Left kidney (tissue), 8 donors: ENCODE measurements at places on chromosomes 13 and 19. TPM values are rescaled to one million over a fixed set of nuclear protein-coding genes. Genes with fewer than 3 reads are reported as not detected.
A peak's percentile ranks its signal among the peaks of the same experiment; 100 is the strongest.

GRCh38 chr13:71368336-71368735 lies 498.7 kb downstream of the DACH1 start:
- DNase-seq: no peak

- no peak for DNase-seq
These were observed 85.8 kb upstream of the UBL3 start for GRCh38 chr13:29936051-29936813.

PDX1 gene
- not detected for polyA plus RNA-seq

DNA sequence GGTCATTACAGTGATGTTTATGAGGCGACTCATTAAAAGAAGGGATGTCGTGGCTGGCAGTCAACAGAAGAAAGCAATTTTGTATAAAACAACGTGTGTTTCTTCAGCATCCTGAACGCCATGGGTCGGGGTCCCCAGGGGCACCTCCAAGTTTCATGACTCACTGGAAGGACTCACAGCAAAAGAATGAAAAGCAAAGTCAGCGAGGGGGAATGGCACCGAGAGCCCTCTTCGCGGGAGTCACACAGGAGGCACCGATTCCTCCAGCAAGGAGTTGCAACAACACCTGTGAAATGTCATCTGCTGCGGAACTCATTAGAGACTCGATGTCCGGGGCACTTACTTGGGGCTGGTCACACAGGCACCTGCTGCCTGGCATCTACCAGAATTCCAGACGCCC lies 130.7 kb upstream of the PEG3 start:
- DNase-seq: no peak

DNA sequence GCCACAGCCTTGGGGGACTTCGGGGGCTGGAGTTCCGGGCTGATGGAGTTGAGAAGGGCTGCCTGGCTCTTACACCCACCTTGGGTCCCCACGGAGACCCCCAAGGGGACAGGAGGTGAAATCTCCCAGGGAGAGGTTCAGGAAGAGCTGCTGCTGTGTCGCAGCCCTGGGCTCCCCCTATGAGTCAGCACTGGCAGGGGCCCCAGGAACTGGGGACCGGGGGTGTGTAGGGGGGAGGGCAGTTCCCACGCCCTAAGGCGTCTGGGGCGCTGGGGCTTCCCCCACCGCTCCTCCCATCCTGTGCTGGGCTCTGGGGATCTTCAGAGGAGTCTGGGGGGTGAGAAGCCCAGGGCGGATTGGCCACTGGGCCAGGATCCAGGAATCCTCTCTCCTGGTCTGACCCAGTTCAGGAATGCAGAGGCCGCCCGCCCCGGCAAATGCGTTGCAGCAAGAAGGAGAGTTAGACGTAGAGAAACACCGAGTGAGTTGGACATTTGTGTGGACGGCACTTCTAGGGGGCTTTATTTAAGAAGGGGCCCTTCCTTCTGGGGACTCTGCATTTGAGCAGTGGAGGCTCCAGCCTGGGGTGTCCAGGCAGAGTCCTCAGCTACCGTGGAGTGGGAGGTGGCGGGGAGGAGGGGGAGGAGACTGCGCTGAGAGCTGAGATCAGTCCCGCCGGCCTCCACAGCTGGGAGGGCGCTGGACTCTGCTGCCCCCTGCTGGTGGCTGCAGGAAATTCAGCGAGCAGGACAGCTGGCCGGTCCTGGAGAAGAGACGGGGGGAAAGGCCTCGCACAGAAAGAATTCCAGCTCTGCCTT lies 15.0 kb upstream of the NANOS3 start:
- peak; percentile 92 for DNase-seq
